ENCODE measurements at places on chromosomes 6 and 20. TPM values are rescaled to one million over a fixed set of nuclear protein-coding genes. Genes with fewer than 3 reads are reported as not detected.
A peak's percentile ranks its signal among the peaks of the same experiment; 100 is the strongest.

- no peaks in the 10 kb centered on the region for H3K4me1 ChIP-seq
- no peaks in the 10 kb centered on the region for H3K36me3 ChIP-seq
- no peaks in the 10 kb centered on the region for H3K27me3 ChIP-seq
- H3K4me3 ChIP-seq = no peak overlapping the region
- H3K27ac ChIP-seq = no peak overlapping the region
Measured at GRCh38 chr6:131258816-131259476, 123.7 kb downstream of the AKAP7 start.

DNA sequence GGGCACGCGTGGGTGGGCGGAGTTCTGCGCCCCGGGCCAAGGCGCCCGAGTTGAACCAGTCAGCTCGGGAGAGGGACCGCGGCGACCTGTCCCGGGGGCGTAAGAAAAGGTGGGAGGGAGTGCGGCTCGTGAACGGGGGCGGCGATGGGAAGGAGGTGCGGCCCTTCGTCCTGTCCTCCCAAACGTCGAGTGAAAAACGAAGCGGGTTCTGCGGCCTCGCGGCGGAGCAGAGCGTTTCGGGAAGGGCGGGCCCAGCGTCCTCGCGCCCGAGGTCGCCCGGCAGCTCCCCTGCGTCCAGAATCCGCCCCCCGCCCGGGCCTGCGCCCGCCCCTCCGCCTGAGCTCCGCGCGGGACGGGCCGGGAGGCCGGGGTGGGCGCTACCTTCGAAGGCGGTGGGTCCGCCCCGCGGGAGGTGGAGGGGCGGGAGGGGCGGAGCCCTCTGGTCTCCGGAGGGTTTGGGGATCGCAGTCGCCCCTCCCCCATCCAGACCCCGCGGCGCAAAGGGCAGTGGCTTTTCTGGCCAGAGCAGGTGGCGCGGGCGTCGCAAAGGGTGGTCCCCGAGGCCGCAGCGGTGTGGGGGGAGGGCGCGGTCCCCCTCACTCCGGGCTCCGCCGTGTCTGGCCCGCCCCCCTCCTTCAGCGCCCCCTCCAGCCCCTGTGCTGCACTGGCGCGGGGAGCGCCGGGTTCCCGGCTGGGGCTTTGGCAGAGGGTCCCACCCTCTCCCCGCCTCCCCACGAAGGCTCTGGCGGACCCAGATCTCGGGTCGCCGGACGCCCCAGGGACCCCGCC, 838 bp downstream of the STMN3 start:
- DNase-seq = peak; percentile 84
- H3K4me1 ChIP-seq = peaks cover 7% of the 10 kb centered on the region
- H3K27me3 ChIP-seq = peaks cover 11% of the 10 kb centered on the region
- peak overlapping the region; percentile 77 for H3K27ac ChIP-seq
- H3K4me3 ChIP-seq = peak overlapping the region; percentile 78

- H3K4me1 ChIP-seq = no peaks in the 10 kb centered on the region
- no peak overlapping the region for H3K27ac ChIP-seq
- H3K4me3 ChIP-seq = no peak overlapping the region
- no peak for DNase-seq
- H3K27me3 ChIP-seq = no peaks in the 10 kb centered on the region
Measured at GRCh38 chr20:13753436-13754036, 31.2 kb downstream of the ESF1 start.

DNA sequence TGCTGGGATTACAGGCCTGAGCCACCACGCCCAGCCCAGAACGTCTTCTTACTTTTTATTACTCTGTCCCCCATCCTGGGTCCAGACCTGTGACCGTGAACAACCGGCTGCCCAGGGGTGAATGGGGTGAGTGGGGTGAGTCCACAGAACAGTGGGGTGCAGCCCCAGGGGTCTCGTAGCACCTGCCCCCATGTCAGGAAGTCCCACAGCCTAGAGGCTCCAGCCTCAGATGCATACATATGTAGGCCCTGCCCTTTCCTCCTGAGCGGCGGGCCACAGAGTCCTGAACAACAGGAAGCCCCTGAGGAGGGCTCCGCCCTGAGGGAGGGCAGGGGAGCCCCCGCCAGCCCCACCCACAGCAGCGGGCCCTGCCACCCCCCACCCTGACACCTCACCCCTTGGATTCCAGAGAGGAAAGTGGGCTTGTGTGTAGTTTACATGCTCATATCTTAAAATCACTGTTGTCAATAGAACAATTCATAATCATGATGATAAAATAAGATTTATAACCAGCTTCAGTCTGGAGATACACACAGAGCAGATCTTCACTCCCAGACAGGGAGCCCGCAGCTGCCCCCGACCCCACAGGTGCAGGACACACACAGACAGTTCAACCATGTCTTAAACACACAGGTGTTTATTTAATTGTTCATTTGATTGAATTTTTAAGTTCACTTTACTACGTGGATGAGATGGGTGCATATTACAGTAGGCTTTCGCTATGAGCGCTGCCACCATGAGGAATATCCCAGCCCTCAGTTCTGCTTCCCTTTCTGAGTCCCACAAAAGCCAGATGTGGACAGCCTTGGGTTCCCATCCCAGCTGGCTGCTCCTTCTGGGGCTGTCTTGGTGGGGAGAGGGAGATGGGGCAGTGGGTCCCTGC, 12.4 kb upstream of the GMEB2 start:
- no peaks in the 10 kb centered on the region for H3K36me3 ChIP-seq
- H3K4me1 ChIP-seq = peaks cover 84% of the 10 kb centered on the region
- DNase-seq = peak; percentile 97
- H3K4me3 ChIP-seq = peak overlapping the region; percentile 65
- no peaks in the 10 kb centered on the region for H3K27me3 ChIP-seq
- H3K27ac ChIP-seq = peak overlapping the region; percentile 99

- H3K27ac ChIP-seq = no peak overlapping the region
- peaks cover 16% of the 10 kb centered on the region for H3K4me1 ChIP-seq
- H3K36me3 ChIP-seq = no peaks in the 10 kb centered on the region
- H3K4me3 ChIP-seq = no peak overlapping the region
- H3K27me3 ChIP-seq = no peaks in the 10 kb centered on the region
Measured at GRCh38 chr6:14917109-14917910, 328.6 kb upstream of the JARID2 start.

DNA sequence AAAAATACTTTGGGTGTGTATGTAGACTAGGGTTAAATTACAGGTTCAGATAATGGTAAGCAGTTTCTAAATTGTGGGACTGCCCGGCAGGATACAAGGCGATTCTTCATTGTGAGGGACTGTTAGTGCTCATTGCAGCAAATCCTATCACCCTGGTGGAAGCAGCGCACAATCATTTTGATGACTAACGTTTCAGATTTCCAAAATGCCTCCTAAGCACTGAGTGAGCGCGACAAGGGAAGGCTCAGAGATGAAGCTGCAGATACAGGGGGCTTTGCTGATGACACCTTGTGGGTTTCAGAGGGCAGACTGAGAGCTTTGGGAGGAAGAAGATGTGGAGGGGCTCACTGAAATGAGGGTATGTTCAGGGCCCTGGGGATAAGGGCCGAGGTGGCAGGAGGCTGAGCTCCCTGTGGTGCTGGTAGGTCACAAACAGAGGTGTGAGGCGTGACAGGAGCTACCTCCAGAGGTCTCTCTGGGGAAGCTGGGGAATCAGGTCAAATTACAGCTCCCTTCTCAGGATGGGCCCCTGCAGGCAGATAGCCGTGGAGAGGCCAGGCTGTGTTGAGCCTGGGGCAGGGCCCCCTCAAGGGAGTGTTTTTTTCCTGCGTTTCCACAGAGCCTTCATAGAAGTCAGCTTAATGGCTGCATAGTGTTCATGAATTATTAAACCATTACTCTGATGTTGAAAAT, 84.5 kb upstream of the FYN start:
- no peaks in the 10 kb centered on the region for H3K27me3 ChIP-seq
- DNase-seq = no peak
- H3K36me3 ChIP-seq = no peaks in the 10 kb centered on the region

DNA sequence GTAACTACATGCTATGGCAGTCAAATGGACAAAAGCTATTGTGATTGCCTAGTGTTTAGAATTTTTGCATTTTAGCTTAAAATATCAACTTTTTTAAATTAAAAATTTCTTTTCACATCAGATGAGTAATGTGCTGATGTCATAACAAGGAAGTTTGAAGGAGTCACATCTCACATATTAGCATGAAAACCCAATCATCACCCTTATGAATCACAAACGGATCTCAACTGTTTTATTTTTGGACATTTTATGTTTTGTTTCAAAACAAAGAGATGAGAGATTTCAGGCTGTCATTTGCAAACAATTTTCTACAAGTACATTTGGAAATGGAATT, 53.6 kb upstream of the TRERF1 start:
- no peak for DNase-seq
- H3K27ac ChIP-seq = no peak overlapping the region
- no peaks in the 10 kb centered on the region for H3K36me3 ChIP-seq
- H3K4me1 ChIP-seq = no peaks in the 10 kb centered on the region
- no peaks in the 10 kb centered on the region for H3K27me3 ChIP-seq
- H3K4me3 ChIP-seq = no peak overlapping the region

GRCh38 chr20:805713-806112, 27.8 kb upstream of the FAM110A start:
- H3K4me3 ChIP-seq = no peak overlapping the region
- H3K27ac ChIP-seq = no peak overlapping the region
- no peak for DNase-seq
- no peaks in the 10 kb centered on the region for H3K27me3 ChIP-seq
- no peaks in the 10 kb centered on the region for H3K36me3 ChIP-seq

- DNase-seq = peak; percentile 93
- H3K27me3 ChIP-seq = no peaks in the 10 kb centered on the region
- H3K4me1 ChIP-seq = peaks cover 23% of the 10 kb centered on the region
- H3K36me3 ChIP-seq = no peaks in the 10 kb centered on the region
- peak overlapping the region; percentile 61 for H3K4me3 ChIP-seq
Measured at GRCh38 chr6:27374824-27375612, 13.5 kb upstream of the ZNF391 start.

GRCh38 chr6:30074331-30075093, 1.1 kb downstream of the RNF39 start:
- H3K27me3 ChIP-seq = peaks cover 32% of the 10 kb centered on the region
- peaks cover 4% of the 10 kb centered on the region for H3K36me3 ChIP-seq
- no peak overlapping the region for H3K27ac ChIP-seq
- peaks cover 38% of the 10 kb centered on the region for H3K4me1 ChIP-seq
- no peak overlapping the region for H3K4me3 ChIP-seq

DNA sequence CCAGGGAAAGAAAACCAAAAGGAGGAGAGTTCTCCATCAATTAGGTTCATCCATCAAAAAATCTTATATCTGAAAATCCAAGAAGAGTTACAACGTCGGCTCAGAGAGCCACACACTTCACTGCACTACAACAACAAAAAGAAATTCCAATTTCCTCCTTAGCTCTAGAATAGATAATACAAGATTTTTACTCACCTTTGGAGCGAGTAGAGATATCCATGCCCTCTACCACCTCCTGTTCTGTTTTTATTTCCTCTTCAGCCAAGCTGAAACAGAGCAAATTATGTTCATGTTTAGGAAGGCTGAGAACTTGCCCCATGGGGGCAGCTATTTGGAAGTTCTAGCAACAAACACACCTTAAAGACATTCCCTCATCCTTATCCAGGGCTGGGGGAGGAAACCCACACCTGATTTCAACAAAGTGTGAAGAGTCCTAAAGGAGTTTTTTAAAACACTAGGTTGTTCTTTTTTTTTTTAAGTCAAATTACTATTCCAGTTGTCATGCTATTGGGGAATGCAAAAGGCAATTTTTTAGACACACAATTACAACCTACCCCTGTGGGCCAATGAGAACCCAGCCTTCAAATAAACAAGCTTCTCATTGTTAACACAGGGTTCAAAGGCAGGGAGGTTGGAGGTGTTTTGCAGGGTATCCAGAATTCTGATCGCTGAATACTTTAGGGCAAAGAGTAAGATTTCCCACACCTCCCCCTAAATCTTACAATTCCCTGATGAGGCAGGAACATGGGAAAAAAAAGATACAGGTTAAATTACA, 8.7 kb downstream of the ZMYND8 start:
- H3K4me3 ChIP-seq = no peak overlapping the region
- peaks cover 12% of the 10 kb centered on the region for H3K36me3 ChIP-seq
- no peaks in the 10 kb centered on the region for H3K27me3 ChIP-seq
- H3K4me1 ChIP-seq = peaks cover 82% of the 10 kb centered on the region

DNA sequence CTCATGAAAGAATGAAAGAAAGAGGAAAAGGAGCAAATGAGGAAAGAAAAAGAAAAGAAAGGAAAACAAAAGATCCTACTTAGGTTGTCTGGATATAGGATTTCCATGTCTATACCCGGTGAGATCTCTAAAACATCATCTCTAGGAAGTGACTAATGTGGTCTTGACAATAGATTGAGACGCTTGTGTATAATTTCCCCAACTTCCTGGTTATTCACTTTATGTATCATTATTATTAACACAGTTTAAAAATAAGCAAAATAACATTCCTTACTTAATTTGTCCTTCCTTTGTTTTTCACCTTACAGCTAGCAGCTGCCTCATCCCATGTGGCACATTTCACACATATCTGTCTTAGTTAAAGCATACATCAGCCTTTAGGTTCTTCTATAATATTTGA, 27.0 kb downstream of the LAMA4 start:
- H3K27me3 ChIP-seq = no peaks in the 10 kb centered on the region
- no peak overlapping the region for H3K27ac ChIP-seq
- DNase-seq = no peak

- H3K27me3 ChIP-seq = no peaks in the 10 kb centered on the region
- H3K4me3 ChIP-seq = no peak overlapping the region
- H3K27ac ChIP-seq = no peak overlapping the region
- no peaks in the 10 kb centered on the region for H3K4me1 ChIP-seq
- no peak for DNase-seq
Measured at GRCh38 chr6:157449610-157450009, 68.6 kb downstream of the ZDHHC14 start.

DNA sequence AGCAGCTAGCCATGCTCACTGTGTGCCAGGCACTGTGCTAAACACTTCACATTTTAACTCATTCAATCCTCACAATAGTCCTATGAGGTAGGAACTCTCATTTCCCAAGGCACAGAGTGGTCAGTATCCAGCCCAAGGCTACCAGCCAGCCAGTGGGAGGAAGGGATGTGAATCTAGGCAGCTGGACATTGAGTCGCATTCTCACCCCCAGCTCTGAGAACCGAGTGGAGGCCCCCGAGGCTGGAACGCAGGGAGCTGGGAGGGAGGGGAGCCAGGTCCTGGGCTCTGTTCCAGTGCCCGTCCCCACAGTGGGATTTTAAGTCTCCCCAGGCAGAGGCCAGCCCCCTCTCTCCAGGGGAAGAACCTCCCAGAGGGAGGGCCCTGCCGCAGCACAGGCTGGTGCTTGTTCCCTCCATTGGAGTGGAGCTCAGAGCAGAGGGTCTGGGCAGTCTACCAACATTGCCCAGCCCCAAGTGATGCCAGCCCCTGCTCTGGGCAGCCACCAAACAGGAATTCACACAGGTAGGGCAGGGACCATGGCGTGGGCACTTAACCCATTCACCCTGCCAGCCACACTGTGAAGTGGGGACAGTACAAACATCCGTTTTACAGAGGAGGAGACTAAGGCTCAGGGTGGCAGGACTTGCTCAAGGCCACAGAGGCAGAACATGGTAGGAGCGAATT, 131.3 kb downstream of the CEBPB start:
- H3K27ac ChIP-seq = peak overlapping the region; percentile 82
- H3K4me1 ChIP-seq = peaks cover 27% of the 10 kb centered on the region
- no peak overlapping the region for H3K4me3 ChIP-seq
- H3K36me3 ChIP-seq = no peaks in the 10 kb centered on the region

The GGTLC1 gene
- not detected for total RNA-seq

The MEP1A gene
- 0.94 TPM for total RNA-seq

The KIF6 gene
- total RNA-seq = 0.38 TPM

The PDYN gene
- total RNA-seq = not detected

The ELOVL2 gene
- total RNA-seq = not detected

The CST2 gene
- total RNA-seq = not detected

The SCAF8 gene
- total RNA-seq = 60.7 TPM

All from spleen (tissue), 13 donors.